Chondrocyte (in vitro differentiated cells): ENCODE measurements at places on chromosomes 5 and 9.

DNA sequence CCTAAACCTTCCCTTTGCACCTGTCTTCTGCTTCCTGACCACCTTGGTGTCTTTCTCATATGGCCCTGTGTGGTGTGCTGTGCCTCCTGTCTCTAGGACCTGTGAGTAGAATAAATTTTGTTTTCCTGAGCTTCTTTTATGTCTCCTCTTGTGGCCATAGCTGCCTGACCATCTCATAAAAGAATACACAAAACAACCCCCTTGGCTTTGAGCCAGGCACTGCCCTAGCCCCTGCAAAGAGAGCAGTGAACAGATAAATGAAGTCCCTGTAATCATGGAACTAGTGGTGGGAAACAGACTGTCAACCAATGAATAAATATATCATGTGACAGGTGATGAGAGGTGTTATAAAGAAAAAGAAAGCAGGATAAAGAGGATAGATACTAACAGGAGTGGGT is 485.1 kb downstream of the CSNK1G3 start:
- H3K4me3 ChIP-seq = no peak overlapping the region
- H3K27ac ChIP-seq = no peak overlapping the region
- no peaks in the 10 kb centered on the region for H3K27me3 ChIP-seq
- peaks cover 42% of the 10 kb centered on the region for H3K4me1 ChIP-seq

DNA sequence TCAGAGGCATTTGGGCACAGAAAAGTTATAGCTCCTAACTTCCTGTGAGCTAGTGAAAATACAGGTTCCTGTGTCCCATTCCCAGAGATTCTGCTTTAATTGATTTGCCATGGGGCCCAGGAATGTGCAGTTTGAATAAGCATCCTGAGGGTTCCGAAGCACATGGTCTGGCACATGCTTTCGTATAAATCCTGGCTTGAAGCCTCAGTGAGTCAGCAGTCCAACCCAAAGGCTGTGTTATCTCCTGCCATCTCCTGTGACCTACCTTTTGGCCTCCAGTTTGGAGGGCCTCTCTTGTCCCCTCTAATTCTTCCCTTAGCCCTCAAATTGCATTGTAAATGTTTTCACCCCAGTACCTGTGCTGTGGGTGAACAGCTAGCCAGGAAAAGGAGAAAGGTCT is 183.8 kb downstream of the NR3C1 start:
- no peak overlapping the region for H3K27ac ChIP-seq
- H3K4me3 ChIP-seq = no peak overlapping the region
- H3K36me3 ChIP-seq = peaks cover 16% of the 10 kb centered on the region
- DNase-seq = no peak

GRCh38 chr5:170892196-170892595 is 30.4 kb downstream of the RANBP17 start:
- H3K4me1 ChIP-seq = peaks cover 14% of the 10 kb centered on the region
- no peaks in the 10 kb centered on the region for H3K27me3 ChIP-seq
- DNase-seq = no peak
- peaks cover 9% of the 10 kb centered on the region for H3K36me3 ChIP-seq
- H3K27ac ChIP-seq = no peak overlapping the region

DNA sequence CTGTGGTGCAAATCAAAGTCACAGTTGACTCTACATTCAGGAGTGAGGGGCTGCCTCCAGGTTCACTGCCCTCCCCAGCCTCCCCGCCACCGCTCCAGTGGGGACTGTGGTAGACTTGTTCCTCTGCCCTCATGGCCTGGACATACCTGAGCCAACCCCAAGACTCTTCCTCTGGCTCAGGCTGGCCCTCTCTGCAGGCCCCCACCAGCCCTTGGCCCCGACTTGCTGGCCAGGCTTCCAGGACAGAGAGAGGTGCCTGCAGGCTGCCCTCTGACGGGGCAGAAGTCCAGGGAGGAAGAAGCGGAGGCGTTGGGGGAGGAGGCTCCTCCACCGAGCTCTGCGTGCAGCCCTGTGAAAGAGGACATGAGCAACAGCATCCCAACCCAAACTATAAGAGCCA is 2.8 kb upstream of the SARDH start:
- DNase-seq = no peak
- H3K27ac ChIP-seq = no peak overlapping the region
- no peaks in the 10 kb centered on the region for H3K4me1 ChIP-seq
- peaks cover 2% of the 10 kb centered on the region for H3K36me3 ChIP-seq
- H3K27me3 ChIP-seq = peaks cover 16% of the 10 kb centered on the region
- no peak overlapping the region for H3K4me3 ChIP-seq

DNA sequence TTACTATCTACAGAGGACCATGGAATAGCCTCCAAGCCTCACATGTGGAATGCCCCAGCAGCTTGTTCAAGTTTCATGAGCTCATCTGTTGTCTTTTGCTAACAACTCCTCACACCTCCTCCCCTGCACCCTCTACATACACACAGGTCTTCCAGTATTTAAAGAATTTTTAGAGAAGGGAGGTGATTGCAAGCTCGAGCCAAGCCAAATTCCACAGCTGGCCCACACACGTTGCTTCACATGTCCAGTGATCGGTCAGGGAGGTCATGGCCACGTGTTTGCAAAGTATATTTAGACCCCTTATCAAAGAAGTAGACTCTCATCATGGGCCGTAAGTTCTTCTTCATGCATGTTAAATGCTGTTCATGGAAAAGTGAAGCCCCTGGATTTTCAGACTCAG is 281.7 kb downstream of the OSTF1 start:
- no peak overlapping the region for H3K4me3 ChIP-seq
- H3K27me3 ChIP-seq = no peaks in the 10 kb centered on the region
- peaks cover 55% of the 10 kb centered on the region for H3K4me1 ChIP-seq
- no peak for DNase-seq
- H3K27ac ChIP-seq = no peak overlapping the region
- H3K36me3 ChIP-seq = no peaks in the 10 kb centered on the region

- H3K27ac ChIP-seq = no peak overlapping the region
- peaks cover 27% of the 10 kb centered on the region for H3K4me1 ChIP-seq
- H3K36me3 ChIP-seq = no peaks in the 10 kb centered on the region
- H3K27me3 ChIP-seq = no peaks in the 10 kb centered on the region
- no peak overlapping the region for H3K4me3 ChIP-seq
Measured at GRCh38 chr5:140341591-140341990, 4.8 kb downstream of the HBEGF start.
